C1 segment of cervical spinal cord (tissue), 14 donors: ENCODE measurements at places on chromosomes 5 and 9.

DNA sequence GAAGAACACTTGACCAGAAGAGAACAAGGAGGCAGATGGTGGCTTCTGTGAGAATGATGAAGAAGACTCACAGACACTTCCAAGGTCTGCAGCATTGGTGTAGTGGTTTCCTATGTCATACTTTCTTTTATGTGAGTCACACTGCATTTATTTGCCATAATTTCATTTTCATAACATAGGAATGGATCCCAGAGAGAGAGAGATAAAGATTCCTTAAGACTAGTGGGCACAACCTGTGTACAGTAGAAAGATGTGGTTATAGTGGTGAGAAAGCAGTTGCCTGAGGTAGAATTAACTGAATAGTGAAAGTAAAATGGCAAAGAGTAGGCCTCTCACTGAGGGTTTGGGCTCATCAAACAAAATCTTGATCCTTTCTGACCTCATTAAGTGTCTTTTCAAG lies 7.6 kb upstream of the CCDC152 start:
- DNase-seq, result no peak

- no peak for DNase-seq
Measured at GRCh38 chr5:58457050-58457449, 2.8 kb downstream of the PLK2 start.

DNA sequence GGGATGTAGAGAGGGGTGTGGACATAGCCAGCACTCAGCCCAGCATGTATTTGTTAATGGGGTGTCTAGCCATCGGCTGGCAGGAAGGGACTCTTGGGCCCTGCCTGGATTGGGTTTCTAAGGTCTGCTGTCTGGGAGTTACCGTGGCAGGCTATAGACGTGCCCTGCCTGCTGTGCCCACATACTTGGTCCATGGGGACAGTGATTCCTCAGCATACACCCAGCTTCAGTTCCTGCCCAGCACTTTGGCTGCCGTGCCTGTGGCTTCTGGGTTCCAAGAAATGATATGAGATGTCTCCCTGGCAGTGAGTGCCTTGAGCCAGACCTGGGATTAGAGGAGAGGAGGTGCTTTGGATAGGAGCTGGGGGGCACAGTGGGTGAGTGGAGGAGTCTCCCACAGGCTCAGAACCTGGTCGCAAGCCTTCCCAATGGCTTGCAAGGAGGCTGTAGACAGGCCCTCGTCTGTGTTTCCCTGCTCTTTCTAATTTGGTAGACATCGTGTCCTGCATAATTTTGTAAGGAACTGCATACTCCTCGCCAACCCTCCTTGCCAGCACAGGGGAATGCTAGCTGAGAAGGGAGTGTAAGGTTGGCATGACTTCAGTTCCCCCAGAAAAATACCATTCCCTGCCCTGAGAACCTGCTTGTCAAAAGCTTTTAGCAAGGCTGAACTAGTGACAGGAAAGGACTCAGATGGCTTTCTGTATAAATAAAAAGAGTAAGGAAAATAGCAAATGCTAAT lies 287.9 kb downstream of the ZSWIM6 start:
- DNase-seq, result peak; percentile 60

GRCh38 chr5:67985686-67986387 lies 229.7 kb upstream of the PIK3R1 start:
- DNase-seq, result no peak

- DNase-seq, result no peak
Measured at GRCh38 chr5:169175733-169176132, 125.2 kb downstream of the SLIT3 start.

GRCh38 chr9:33858423-33858822 lies 41.5 kb downstream of the UBE2R2 start:
- DNase-seq, result no peak

GRCh38 chr9:122219856-122220672 lies 8.7 kb downstream of the LHX6 start:
- DNase-seq, result no peak

GRCh38 chr5:1544294-1544961 lies 20.7 kb upstream of the LPCAT1 start:
- no peak for DNase-seq

- peak; percentile 11 for DNase-seq
Measured at GRCh38 chr5:153767221-153768188, 271.2 kb downstream of the FAM114A2 start.

DNA sequence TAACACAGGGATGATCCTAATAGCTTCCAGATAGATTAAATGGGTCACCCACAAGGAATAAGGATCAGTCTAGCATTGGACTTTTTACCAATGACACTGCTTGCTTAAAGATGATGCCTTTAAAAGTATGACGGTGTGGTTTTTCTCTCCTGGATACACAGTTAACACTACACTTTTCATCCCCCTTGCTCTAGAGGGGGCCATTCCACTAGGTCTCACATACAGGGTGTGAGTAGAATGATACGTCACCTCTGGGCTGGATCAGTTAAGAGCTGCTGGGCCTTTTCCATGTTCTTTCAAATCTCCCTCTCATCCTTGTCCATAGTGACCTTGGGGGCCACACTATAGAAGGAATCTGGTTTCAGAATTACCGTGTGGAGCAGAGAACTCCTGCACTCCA lies 140.6 kb downstream of the FSTL4 start:
- no peak for DNase-seq

DNA sequence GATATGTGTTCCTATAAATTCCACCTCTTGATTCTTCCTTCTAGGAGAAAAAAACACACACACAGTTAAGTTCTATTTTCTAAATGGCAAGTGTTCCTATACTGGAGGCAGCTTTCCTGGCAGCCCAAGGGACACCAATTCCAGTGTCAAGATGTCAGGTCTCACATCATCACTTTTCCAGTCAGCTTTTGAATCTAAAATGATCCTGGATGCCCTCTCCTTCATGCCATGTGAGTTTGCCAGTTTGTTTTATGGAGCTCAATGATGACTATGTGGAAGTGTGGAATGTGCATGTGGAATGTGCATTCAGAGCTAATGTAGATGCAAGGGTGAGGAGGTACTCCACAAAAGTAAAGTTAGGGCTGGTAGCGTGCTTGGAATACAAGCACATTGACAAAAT lies 269.3 kb upstream of the NMUR2 start:
- no peak for DNase-seq

DNA sequence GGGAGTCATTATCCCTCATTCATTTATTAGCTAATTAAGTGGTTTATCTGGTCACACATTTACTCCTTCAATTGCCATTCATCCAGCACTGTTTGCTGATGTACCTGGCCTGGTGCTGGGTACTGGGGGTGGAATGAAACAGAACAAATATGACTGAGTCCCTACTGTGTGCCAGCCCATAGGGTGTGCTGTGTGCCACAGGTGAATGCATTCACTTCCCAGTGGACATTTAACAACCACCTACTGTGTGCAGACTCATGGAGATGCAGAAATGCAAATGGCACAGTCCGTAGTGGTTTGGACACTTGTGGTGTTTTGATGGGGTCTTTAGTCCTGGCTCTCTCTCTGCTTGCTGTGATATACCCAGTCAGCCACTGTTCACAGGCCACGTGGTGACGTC lies 10.5 kb downstream of the NEK6 start:
- no peak for DNase-seq

DNA sequence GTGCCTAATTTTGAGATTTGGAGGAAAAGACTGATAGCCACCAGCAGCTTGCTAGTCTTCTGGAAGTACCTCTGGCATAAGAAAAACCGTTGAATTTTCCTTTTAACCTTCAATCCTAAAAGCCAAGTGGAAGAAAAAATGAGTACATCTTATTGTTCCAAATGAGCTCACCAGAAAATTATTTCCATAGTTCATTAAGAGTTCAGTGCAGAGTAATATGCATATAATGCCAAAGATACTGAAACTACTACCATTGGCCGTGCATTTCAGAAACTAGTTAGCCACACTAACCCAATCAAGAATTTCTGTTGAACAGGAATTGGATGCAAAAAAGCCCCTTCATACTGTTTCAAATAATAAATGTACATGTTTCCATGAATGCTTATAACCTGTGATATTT lies 607.9 kb downstream of the KCTD16 start:
- DNase-seq, result no peak

- DNase-seq, result no peak
Measured at GRCh38 chr9:81683238-81683637, 6.1 kb downstream of the TLE1 start.

DNA sequence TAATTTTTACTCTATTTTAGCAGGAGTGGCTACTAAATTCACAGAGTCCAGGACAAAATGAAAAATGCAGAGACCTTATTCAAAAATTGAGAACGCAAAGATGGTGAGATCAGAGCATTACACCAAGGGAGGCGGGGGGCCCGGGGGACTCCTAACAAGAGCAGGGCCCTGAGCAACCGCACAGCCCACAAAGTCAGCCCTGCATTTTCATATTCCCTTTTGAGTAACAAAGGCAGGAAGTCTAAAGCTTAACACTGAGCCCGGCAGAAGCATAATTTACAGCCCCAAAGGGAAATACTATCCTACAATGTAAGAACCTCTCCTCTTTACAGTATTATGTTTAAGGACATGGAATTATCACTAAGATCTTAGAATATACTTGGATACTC lies 69.4 kb downstream of the TLE1 start:
- no peak for DNase-seq

DNA sequence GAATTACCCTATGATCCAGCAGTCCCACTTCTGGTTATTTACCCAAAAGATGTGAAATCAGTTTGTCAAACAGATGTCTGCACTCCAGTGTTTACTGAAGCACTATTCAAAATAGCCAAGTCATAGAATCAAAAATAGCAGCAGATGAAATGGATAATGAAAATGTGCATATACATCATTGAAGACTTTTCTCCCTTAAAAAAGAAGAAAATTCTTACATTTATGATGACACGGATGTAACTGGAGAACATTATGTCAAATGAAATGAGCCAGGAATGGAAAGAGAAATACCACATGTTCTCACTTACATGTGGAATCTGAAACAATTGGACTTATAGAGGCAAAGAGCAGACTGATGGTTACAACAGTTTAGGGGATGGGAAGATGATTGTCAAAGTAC lies 21.5 kb upstream of the PLEKHG4B start:
- no peak for DNase-seq

GRCh38 chr5:105630803-105631202 lies 2039.9 kb downstream of the EFNA5 start:
- no peak for DNase-seq
